Dermis blood vessel endothelial cell (primary cell): ENCODE measurements at places on chromosomes 2 and 18. TPM values are rescaled to one million over a fixed set of nuclear protein-coding genes. Genes with fewer than 3 reads are reported as not detected.

The SATB2 gene
- 0.33 and 0.85 TPM in 2 replicates for total RNA-seq

DNA sequence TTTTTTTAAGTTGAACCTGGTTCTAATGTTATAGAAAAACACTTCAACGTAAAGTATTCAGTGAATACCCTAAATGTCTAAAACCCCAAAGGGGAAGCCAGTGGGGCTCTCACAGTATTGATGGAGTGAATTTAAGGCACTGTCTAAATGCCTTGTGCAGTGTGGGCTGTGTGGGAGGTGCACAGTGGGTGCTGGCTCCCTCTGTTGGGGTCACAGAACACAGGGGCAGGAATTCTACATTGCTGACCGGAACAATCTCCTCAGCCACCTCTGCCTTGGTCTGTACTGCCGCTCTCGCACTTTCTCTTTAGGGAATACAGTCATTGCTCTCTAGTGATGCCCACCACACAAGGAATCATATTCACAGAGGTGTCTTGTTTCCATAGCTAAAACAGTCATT is 45.4 kb downstream of the SPRED2 start:
- no peak for DNase-seq

GRCh38 chr18:8277270-8277669 is 332.0 kb upstream of the RAB12 start:
- DNase-seq: no peak

GRCh38 chr2:224211181-224211480 is 172.0 kb upstream of the SERPINE2 start:
- DNase-seq: no peak

DNA sequence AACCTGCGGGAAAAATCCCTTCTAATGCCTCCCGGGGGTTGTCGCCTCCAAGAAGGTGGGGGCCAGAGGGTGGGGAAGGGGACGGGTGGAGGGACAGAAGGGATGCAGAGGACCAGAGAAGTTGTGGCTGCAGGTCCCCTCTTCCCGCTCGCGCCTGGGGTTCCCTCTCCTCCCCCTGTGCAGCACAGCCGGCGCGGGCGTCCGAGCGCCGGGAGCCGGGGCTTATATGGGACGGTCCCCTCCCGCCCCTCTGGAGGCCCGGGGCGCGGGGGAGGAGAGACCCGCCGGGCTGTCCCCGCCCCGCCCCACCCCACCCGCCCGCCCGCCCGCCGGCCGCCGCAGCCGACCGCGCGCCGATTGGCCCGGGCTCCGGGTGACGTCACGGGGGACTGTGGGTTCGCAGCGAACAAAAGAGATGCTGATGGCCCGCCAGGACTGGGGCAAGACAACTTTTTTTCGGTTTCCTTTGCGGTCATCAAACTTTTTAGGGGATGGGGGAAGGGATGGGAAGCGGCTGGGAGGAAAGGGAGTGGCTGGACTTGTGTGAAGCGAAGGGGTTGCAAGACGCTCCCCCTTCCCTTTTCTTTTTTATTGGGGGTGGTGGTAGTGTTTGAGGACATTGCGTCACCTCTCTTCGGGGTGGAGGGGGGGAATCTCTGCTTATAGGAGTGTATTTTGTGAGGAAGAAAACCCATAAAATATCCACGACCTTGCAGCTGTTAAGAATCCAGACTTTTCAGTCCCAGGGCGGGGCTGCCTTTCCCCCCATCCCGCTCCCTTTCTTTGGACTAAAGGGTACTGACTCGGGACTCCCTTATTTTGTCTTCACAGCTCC is at the start of gene FN1:
Gene FN1 (minus strand): TSS at position 199 of the 835 bp plus-strand sequence. CDS start 266 bp downstream, outside the sequence.
- DNase-seq: peak; percentile 98

The CHRNG gene
- not detected in 2 replicates for total RNA-seq

GRCh38 chr2:189069855-189070619 is 95.9 kb downstream of the COL3A1 start:
- no peak for DNase-seq

GRCh38 chr2:11456251-11456650 is 9.7 kb downstream of the E2F6 start:
- no peak for DNase-seq

The RSAD2 gene
- total RNA-seq: 0.28 and 1.2 TPM in 2 replicates

The HAAO gene
- not detected in 2 replicates for total RNA-seq

The SERPINB13 gene
- total RNA-seq: not detected in 2 replicates

GRCh38 chr2:40200366-40200915 is 251.4 kb downstream of the SLC8A1 start:
- no peak for DNase-seq

GRCh38 chr2:230068651-230069055 is at the start of gene SLC16A14:
Gene SLC16A14, minus strand, starts transcription at chr2:230068924. Its CDS starts 9,572 bp downstream, at chr2:230059352.
- peak; percentile 66 for DNase-seq

DNA sequence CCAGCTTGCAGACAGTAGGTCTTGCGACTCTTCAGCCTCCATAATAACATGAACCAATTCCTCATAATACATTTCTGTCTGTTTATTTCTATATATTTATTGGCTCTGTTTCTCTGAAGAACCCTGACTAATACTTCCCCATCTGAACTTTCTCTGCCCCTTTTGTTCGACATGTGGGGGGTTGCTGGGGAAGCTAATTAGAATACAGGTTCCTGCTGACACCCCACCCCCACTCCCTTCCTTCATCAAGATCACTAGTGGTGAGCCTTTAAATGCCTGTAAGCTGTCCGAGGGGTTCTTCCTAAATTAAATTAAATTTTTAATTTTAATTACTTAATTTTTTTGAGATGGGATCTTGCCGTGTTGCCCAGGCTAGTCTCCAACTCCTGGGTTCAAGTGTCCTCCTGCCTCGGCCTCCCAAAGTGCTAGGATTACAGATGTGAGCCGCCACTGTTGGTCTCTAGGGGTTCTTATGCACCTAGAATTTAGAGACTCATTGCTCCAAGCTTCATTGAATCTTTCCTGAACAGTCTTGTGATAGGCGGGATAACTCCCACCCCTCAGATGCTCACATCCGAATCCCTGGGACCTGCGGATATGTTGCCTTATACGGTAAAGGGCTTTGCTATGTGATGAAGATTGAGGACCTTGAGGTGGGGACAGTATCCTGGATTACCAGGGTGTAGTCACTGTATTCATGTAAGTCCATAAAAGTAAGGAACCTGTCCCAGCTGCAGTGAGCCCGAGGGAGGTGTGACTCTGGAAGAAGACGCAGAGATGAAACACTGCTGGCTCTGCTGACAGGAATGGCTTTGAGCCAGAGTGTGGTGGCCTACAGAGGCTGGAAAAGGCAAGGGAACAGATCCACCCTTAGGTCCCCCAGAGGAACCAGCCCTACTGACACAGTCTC is 26.2 kb downstream of the HPCAL1 start:
- DNase-seq: peak; percentile 53

- DNase-seq: peak; percentile 70
Measured at GRCh38 chr2:32591669-32592463, 36.0 kb upstream of the TTC27 start.

DNA sequence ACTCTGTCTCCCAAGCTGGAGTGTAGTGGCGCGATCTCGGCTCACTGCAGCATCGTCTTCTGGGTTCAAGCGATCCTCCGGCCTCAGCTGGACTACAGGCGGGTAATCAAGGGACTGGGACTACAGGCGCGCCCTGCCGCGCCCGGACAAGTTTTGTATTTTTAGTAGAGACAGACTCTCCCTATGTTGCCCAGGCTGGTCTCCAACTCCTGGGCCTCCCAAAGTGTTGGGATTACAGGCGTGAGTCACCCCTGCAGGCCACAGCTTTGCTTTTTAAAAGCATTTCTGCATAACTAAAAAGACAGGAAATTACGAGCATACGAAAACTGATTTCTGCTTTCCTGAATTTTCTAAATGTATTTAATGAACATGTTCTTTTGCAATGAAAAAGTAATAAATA is 916 bp upstream of the OSBPL1A start:
- DNase-seq: no peak

DNA sequence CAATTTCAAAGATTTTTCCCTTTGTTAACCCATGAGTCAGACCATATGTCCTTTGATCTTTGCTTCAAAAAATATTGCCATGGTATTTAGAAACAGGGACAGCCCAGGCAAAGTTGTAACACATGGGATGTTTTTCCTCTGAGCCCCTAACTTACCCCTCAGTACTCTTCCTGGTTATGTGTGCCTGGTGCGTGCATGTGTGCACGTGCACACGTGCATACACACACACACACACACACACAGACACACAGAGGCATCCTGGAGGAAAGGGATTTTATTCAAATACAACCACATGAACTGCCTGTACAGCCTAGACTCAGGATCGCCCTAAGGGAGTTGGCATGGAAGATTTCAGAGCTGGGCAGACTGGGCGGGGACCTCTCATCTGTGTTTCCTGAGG is 5.1 kb downstream of the AFF3 start:
- DNase-seq: no peak

GRCh38 chr2:54632733-54633692 is 90.4 kb upstream of the EML6 start:
- DNase-seq: peak; percentile 80

- no peak for DNase-seq
Measured at GRCh38 chr2:10890706-10891270, 20.9 kb upstream of the KCNF1 start.

DNA sequence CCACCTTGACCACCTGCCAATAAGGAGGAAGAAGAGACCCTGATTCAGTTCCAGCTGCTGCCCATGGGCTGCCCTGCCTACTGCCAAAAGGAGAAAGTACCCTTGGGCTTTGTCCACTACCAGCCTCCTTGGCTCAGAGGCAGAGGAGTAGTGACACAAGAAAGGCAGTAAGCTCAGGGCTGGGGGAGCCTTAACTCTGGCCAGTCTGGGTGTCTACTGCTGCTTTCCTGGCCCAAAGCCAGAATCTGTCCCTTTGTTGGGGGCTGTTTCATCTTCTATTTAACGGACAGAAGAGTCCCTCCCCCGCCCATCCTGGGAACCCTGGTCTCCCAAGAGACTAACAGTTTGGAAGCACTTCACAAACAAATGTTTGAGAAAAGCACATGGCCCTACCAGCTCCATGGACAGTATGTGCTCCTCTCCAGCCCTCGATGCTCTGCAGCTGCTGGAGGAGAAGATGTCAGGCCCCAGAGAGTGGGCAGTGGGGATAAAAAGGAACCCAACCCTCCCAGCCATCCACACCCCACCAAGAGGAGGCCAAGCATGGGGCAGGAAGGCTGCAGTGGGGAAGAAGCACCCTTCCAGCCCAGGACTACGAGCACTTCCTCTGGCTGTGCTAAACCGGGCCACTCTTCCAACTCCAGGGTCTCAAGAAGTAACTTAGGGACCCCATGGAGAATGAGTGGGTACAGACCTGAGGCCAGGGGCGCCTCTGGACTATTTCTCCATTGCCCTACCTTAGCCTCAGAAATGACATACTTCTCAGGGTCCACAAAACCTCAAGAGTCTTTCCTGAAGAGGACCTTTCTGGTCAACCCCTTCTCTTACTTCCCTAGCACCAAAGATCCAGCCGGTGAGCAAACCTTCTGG is 1.2 kb downstream of the ATG9A start:
- peak; percentile 21 for DNase-seq

DNA sequence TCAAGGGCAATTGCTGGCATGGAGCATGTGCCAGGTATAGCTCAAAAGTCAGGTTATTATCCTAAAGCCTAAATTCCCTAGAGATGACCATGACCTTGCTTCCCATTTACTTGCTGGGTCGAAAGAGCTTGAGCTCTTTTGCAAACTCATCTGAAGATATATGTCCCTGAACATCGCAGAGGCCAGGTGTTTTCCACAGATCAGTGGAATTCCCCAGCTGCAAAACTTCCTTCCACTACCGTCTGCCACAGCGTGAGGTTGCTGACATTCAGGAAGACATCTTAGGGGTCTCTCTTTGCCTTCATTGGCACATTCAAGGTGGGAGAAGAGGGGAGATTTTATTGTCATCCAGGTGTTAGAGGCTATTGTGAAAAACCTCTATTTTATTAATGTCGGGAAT is 171.0 kb downstream of the MIB1 start:
- no peak for DNase-seq

GRCh38 chr18:78150590-78150989 is 829.0 kb upstream of the SALL3 start:
- no peak for DNase-seq

GRCh38 chr2:208847651-208848050 is 441.1 kb downstream of the PTH2R start:
- no peak for DNase-seq

GRCh38 chr2:239140346-239141020 is 260.3 kb downstream of the HDAC4 start:
- DNase-seq: no peak

- DNase-seq: no peak
Measured at GRCh38 chr18:5872886-5873285, 22.4 kb downstream of the TMEM200C start.

- DNase-seq: no peak
Measured at GRCh38 chr2:224924631-224925030, 117.6 kb downstream of the DOCK10 start.

The PPP1R1C gene
- 0.28 and 0.51 TPM in 2 replicates for total RNA-seq

DNA sequence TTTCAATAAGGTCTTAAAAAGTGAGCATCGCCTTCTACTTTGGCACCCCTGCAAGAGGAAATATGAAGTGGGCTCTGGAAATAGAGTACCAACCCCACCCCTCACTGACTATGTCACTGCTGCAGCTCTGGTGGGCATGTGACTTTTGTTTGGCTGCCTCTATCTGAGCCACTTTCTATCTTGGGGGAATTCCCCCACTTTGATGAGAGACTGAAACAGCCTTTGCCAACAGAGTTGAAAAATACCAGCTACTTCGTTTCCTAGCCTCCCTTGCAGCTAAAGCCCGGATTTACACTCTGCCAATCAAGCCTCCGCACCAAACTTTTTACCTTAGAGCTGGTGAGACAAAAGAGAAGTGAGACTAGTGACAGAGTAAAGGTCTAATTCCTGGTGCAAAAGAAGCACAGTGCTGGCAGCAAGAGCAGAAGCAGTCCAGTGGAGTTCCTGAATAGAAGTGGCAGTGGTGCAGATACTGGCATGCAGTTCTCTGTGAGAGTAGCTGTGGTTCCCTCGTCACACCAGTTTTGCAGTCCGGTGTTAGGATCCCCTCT is 12.0 kb upstream of the GALNT14 start:
- no peak for DNase-seq

The MGAT4A gene
- 58.0 and 89.5 TPM in 2 replicates for total RNA-seq

The ANKRD29 gene
- 4.1 and 4.2 TPM in 2 replicates for total RNA-seq

The TLX2 gene
- 0.17 TPM in 1 of 2 replicates, not detected in the other for total RNA-seq

DNA sequence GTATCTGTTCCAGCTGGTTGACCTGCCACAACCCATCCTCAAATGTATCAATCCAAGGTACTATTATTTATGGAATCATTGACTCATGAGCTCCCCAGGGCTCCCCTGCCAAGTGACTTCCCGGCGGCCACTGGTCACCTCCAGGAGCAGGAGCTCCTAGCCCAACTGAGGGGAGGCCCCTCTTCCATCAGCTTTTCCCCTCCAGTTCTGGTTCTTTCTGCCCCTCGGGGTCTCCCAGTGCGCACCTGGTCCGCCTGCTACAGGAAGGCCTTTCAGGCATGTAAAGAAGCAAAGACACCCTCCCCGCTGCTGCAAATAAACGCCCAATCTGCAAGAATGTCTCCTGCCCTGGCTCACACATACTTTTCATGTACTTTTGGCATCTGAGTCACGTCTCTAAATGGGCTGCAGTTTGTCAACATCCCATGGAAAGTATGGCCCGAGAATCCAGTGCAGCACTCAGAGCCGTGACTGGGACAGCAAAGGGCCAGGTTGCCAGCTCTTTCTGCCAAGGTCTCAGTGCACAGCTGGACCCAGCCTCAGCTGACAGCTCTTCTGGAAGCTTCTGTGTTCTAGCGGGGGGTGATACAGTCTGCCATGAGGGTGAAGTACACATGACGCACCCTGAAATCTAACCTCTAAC is 41.4 kb downstream of the KLHL29 start:
- DNase-seq: no peak

- DNase-seq: no peak
Measured at GRCh38 chr2:202099515-202099914, 26.5 kb downstream of the KIAA2012 start.
